ENCODE measurements at places on chromosomes 13 and 19.

DNA sequence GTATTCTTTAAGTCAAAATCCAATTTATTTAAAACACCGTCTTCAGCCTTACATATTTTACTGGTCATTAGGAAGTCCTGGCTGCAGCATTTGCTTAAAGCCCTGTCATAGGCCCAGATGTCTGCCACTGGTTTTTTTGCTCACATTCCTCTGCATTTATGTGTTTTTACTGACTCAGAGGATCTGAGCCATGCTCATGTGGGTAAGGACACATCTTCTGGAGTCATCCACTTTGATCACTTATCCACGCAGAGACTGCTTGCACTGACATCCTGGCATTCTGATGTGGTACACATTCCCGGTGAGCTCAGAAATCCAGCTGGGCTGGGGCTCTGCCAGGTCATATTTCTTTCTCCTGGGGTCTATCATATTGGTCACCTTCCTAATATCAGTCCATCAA is 531.7 kb upstream of the ARGLU1 start:
- no peak overlapping the region for H3K27ac ChIP-seq
- no peaks in the 10 kb centered on the region for H3K4me1 ChIP-seq
- H3K4me3 ChIP-seq: no peak overlapping the region
- DNase-seq: no peak
- H3K27me3 ChIP-seq: no peaks in the 10 kb centered on the region

GRCh38 chr13:114248011-114248410 is 13.3 kb downstream of the CDC16 start:
- no peaks in the 10 kb centered on the region for H3K4me1 ChIP-seq
- no peaks in the 10 kb centered on the region for H3K27me3 ChIP-seq
- no peak overlapping the region for H3K27ac ChIP-seq
- no peak for DNase-seq
- H3K4me3 ChIP-seq: no peak overlapping the region
- H3K36me3 ChIP-seq: peaks cover 6% of the 10 kb centered on the region

DNA sequence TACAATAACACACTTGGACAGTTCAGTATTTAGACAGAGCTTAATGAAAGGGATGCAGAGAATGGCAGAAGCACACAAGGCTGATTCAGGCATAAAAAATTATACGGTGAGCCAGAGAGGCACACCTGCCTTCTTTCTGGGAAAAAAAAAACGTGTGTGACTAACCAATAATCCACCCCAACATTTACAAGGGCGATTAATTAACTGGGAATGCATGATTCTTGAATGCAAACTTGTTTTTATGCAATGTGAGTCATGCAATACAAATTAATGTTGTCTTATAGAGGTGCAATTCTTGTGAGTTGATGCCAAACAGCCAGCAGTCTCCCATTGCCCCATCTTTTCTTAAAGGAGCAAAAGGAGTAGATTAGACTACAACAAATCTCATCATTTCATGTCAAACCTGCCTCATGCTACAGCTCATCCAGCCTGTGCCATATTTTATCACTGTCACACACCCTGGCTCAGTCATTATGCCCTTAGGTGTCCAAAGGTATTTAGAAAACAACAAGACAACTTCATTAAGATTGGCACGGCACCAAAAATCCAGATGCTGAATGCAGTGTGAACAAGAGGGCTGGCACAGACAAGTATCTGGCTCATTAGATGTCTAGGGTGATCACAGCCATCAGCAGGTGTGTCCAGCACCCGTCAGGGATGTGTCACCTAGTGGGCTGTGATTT is 721.1 kb downstream of the EFNB2 start:
- no peaks in the 10 kb centered on the region for H3K27me3 ChIP-seq
- DNase-seq: no peak
- H3K4me3 ChIP-seq: no peak overlapping the region
- H3K4me1 ChIP-seq: no peaks in the 10 kb centered on the region
- no peaks in the 10 kb centered on the region for H3K36me3 ChIP-seq
- no peak overlapping the region for H3K27ac ChIP-seq

GRCh38 chr19:49889038-49889686 is 7.5 kb downstream of the IL4I1 start:
- H3K4me1 ChIP-seq: no peaks in the 10 kb centered on the region
- H3K4me3 ChIP-seq: no peak overlapping the region
- H3K27me3 ChIP-seq: no peaks in the 10 kb centered on the region
- no peak for DNase-seq

GRCh38 chr19:35207391-35207871 is 21.1 kb downstream of the FAM187B start:
- H3K4me1 ChIP-seq: no peaks in the 10 kb centered on the region
- no peaks in the 10 kb centered on the region for H3K27me3 ChIP-seq
- H3K36me3 ChIP-seq: no peaks in the 10 kb centered on the region
- no peak overlapping the region for H3K27ac ChIP-seq

GRCh38 chr13:42039457-42039945 is 8.9 kb upstream of the DGKH start:
- no peaks in the 10 kb centered on the region for H3K36me3 ChIP-seq
- H3K4me3 ChIP-seq: peak overlapping the region; percentile 80
- DNase-seq: peak; percentile 19
- H3K27ac ChIP-seq: peak overlapping the region; percentile 79
